ENCODE measurements at places on chromosomes 5 and 9. TPM values are rescaled to one million over a fixed set of nuclear protein-coding genes. Genes with fewer than 3 reads are reported as not detected.

The PCDHGB6 gene
- 0.05 TPM for total RNA-seq

The PLCXD3 gene
- not detected for total RNA-seq

The PCDHGA11 gene
- total RNA-seq: 0.17 TPM

The CCNI2 gene
- total RNA-seq: 2.5 TPM

The BNC2 gene
- not detected for total RNA-seq

The ADAMTS6 gene
- 0.86 TPM for total RNA-seq
